Peyer's patch (tissue), 4 donors: ENCODE measurements at places on chromosomes 12 and 14. TPM values are rescaled to one million over a fixed set of nuclear protein-coding genes. Genes with fewer than 3 reads are reported as not detected.

The SCNN1A gene
- total RNA-seq = 134 TPM

The FAM90A1 gene
- total RNA-seq = not detected

The YEATS4 gene
- total RNA-seq = 17.9 TPM

The OR4M1 gene
- not detected for total RNA-seq

The P2RX2 gene
- not detected for total RNA-seq

The TAS2R20 gene
- 3.5 TPM for total RNA-seq

The IGF1 gene
- total RNA-seq = 6.0 TPM

The SLC5A8 gene
- 0.28 TPM for total RNA-seq

The C12orf54 gene
- total RNA-seq = 2.8 TPM

The EML1 gene
- 32.2 TPM for total RNA-seq

The KITLG gene
- 5.2 TPM for total RNA-seq

The CCDC175 gene
- total RNA-seq = not detected

The AMIGO2 gene
- 3.4 TPM for total RNA-seq

The ZC2HC1C gene
- total RNA-seq = 18.3 TPM

The FBLN5 gene
- 30.5 TPM for total RNA-seq

GRCh38 chr12:7190268-7191055, 976 bp downstream of the PEX5 start:
- DNase-seq = peak; percentile 55

- no peak for DNase-seq
Observed at GRCh38 chr12:108907839-108908351, 28.0 kb downstream of the DAO start.

DNA sequence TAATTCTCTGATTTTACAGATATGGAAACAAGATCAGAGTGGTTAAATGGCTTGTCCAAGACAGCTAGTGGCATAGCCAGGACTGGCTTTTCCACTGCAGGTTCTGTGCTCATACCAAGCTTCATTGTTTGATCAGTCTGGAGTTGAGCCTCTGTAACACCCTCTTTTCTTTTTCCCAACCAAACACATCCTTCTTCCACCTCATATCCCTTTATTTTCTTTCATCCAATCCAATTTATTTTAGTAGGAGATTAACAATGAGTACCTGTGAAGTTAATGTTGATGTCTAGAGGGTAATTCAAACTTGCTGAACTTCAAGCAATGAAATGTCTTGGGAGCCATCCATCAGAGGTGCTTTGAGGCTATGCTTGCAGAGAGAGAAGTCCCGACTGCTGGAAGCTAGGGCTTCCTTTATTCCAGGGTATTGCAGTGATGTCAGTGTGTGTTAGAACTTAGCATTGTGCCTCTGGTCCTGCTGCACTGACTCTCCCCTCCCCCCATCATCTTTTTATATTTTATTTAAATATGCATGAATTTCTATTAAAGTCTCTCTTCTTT, 452.1 kb upstream of the PDE3A start:
- DNase-seq = no peak

GRCh38 chr14:29320286-29320685, 553.7 kb downstream of the FOXG1 start:
- no peak for DNase-seq

GRCh38 chr12:127555071-127555470, 711.9 kb upstream of the TMEM132C start:
- no peak for DNase-seq

GRCh38 chr12:70876952-70877351, 43.6 kb downstream of the PTPRR start:
- DNase-seq = no peak

- no peak for DNase-seq
Observed at GRCh38 chr12:74624201-74624600, 86.6 kb downstream of the ATXN7L3B start.

DNA sequence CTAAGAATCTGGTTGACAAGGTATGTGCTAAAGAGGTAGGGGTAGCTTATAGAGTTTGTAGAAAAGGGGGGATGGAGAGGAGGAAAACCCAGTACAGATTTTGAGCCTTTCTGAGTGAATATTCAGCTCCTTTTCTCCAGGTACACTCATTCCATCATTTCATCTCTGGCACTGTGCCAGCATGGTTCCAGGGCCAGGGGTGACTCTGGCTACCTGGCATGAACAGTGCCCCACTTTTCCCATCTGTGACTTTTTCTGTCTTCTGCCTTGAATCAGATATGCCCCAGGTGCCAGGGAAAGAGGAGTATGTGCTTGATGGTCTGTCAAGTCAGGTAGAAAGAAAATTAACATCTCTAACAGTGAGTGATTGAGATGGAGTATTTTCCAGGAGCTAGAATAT, 175.7 kb downstream of the CACNA1C start:
- DNase-seq = no peak

DNA sequence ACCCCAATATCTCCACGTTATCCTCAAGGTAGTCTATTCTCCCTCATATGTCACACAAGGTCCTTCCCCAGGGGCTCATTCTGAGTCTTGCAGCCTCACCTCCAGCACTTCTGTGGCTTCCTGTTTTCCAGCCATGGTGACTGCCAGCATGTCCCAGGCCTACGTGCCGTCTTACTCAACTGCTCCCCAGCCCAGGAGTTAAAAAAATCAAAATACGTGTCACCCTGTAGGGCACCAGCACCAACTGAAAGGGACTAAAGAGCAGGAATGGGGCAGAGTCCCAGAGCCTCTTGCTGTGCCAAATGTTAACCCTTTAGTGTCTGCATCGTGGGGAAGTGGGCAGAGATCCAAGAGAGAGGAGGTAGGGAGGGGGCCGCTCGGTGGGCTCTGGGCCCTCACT, 37.0 kb upstream of the MED13L start:
- DNase-seq = peak; percentile 14

DNA sequence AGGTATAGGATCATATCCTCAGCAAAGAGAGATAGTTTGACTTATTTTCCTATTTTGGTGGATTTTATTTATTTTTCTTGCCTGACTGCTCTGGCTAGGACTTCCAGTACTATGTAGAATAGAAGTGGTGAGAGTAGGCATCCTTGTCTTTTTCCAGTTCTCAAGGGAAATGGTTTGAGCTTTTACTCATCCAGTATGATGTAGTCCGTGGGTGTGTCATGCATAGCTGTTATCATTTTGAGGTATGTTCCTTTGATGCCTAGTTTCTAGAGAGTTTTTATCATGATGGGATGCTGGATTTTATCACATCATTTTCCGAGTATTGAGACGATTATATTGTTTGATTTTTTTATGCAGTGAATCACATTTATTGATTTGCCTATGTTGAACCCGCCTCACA, 97.2 kb downstream of the MGAT4C start:
- DNase-seq = no peak

DNA sequence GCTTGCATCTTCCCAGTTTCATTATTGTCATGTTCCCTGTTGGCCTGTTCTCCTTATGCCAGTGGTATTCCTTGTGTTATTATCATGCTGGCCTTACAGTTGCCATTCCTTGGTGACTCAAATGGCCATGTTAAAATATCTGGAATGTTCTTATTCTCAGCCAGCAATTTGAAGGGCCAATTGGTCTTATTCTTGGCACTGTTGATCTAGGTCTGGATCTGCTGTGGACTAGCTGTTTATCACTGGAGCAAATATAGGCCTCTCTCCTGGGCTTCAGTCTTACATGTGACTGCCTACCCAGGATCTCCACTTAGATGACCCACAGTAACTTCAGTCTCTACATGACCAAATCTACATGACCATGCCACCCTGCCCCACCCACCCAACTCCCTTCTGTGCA, 5.4 kb downstream of the CIPC start:
- DNase-seq = no peak

- DNase-seq = no peak
Observed at GRCh38 chr14:32190673-32191072, 11.2 kb upstream of the RNU6-7 start.

GRCh38 chr12:2265461-2266167, 212.8 kb downstream of the CACNA1C start:
- no peak for DNase-seq

- peak; percentile 65 for DNase-seq
Observed at GRCh38 chr12:124939079-124939420, 24.6 kb upstream of the UBC start.

DNA sequence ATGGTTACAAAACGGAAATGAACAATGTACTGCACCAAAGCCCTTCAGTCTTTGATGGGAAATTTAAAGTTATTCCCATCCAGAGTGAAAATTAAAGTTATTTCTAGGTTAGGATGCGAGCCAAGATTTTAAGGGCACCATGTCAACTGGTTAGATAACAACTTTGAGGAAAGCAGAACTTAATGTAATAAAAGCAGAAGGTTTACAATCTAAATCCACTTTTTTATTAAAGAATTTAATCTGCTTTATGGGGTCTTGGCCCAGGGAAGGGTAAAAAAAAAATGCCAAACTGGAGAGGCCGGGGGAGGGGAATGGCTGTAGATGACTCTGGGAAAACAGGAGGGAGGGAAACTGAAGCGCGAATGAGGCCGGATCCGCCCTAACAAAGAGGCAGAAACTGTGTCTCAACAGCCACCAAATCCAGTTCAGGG, 108.2 kb upstream of the ATF7IP start:
- no peak for DNase-seq

DNA sequence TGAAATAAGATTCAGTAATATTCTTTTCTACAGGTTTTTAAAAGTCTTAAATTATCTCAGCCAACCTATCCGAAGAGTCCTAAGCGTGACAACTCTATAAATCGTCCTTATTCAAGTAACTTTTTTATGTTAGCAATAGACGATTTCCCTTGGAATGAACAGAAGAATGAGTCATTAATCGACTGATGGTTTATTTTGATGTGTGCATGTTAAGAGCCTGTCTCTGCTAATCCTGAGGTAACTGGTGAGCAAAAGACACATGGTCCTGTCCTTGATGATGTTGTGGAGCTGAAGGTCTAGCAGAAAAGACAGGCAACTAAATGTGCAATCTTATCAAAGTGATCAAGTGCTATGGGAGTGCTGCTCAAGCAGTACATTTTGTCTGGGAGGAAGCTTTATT, 80.4 kb downstream of the DAAM1 start:
- no peak for DNase-seq

DNA sequence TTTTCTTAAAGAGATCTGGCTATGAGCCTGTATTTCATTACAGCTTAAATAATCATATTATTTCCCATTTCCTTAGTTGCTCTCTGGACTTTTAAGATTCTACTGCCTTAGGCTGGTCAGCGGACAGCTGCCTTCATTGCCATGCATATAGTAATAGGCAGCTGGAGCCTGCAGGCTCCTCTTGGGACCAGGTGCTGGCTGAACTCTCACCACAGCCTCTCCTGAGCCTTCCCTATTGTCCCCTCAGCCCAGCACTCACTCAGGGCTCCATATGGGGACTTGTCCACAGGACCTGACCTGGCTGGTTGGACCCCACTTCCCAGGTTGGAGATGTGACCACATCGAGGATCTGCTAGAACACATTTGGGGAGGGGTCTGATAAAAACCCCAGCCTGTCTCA, 405.4 kb downstream of the DPF3 start:
- no peak for DNase-seq

GRCh38 chr12:2974560-2974971, 15.4 kb downstream of the TEAD4 start:
- DNase-seq = no peak

- no peak for DNase-seq
Observed at GRCh38 chr14:75941030-75941429, 40.8 kb downstream of the TGFB3 start.

DNA sequence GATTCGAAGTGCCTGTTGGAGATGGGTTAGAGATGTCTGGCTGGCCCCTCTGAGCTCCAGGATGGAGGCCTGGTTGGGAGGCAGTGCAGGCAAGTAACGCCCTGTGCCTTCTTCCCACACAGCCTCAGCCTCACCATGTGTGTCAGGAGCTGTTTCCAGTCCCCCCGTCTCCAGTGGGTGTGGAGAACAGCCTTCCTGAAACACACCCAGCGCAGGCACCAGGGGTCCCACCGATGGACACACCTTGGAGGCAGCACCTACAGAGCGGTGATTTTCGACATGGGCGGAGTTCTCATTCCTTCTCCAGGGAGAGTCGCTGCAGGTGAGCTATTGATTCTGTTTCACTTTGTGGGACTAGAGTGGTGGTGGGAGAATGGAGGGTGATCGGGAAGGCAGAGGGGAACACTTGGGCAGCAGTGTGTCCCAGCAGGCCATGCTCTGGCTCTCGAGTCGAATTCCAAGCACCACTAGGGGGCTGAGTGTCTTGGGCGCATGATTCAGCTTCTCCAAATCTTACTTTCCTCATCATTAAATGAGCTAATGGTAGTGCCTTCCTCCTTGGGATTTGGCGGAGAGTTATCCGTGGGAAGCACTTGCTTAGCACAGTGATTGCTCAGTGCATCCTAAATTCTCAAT, 6.8 kb downstream of the ACAD10 start:
- DNase-seq = no peak

GRCh38 chr12:19548834-19549233, 109.5 kb downstream of the AEBP2 start:
- no peak for DNase-seq

DNA sequence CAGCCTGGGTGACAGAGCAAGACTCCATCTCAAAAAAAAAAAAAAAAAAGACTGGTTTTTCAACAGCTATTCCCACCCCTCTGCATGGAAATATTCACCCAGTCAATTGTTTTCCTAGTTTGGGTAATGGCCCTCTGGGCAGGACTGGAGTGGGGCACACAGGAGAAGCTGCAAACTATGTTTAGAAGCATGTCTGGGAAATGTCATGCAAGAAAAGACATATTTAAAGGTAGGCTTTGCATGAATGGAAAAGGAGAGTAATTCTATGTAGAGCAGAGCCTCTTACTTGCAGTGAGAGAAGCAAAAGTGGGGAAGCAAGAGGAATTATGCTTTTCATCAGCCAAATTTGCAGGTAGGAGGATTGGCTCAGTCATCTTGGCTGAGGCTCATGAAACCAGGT, 276.5 kb upstream of the PLEKHG7 start:
- no peak for DNase-seq

DNA sequence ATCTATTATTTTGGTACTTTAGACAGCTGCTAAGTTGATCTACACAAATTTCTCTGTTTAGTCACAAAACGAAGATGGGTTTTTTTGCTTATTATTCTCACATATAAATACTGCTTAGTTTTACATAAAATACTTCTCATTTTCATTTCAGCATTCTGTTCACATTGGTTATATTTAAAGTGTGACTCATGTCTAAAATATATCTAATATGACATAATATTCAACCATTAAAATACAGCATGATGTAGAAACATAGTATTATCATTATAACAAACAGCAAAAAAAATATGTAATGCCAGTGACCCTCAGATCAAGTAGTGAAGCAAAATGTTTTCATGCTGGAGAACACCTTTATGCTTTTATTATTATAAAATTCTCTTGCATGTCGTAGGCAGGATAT, 63.7 kb downstream of the SH2B3 start:
- DNase-seq = no peak
